EL (cell line): ENCODE measurements at places on chromosomes 12 and 14.
A peak's percentile ranks its signal among the peaks of the same experiment; 100 is the strongest.

DNA sequence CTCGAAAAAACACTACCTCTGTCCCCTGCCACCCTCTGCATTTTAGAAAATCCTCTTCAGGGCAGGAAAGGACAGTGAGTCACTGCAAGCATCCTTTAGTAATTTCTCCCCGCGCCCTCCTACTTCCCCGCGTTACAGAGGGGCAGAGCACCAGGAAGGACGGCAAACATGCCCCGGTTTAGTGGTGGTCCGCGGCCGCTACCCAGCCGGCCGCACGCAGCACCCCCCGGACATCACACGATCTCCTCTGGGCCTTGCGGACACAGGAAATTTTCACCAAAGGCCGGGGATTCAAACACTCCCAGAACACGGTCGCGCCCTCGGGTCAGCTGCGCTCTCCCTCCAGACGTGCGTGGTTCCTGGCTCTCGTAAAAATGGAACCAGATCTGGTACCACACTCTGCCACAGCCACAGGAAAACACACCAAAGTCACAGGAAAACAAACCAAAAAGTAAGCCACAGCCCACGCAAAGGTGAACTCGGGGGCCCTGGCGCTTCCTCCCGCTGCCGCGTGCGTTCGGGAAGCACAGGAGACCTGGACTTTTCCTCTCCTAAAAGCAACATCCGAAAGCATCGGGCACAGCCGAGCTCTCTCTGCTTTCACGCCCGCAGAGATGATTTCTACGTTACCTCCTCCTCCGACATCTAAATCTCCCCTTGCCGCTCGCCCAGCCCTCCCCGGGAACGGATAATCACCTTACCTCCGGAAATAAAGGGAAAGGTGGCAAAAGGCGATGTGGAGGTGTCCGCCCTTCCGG, 839 bp downstream of the SLC38A1 start:
- DNase-seq = peak; percentile 60

GRCh38 chr12:102478405-102479098, 1.8 kb downstream of the IGF1 start:
- DNase-seq = no peak

DNA sequence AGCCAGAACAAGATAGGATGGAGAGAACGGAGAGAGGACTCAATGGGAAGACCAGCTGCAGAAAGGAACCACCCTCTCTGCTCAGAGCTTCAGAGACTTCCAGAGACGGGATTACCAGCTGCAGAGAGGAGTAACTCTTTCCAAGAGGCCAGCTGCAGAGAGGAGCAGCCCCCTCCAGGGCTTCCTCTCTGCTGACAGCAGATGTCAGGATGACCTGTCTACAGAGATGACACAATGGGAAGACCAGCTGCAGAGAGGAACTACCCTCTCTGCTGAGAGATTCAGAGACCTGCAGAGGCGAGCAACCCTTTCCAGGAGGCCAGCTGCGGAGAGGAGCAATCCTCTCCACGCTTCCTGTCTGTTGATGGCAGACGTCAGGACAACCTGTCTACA, 61.8 kb downstream of the KLRG1 start:
- no peak for DNase-seq

DNA sequence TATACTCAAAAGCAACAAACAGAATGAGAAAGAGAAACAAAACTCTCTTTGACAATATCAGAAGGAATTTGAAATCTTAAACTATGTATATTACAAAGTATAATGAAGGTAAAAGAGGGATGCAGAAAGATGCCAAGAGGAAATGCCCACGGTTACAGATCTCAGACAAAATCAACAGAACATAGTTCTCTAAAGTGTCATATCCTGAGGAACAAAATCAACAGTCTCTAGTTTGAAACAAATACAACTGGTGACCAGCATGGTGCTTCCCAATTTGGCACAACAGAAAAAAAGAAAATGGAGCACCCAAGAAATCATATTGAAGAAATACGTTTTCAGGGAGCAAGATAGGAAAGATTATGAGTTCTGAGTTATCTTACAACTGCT, 116.5 kb downstream of the METTL25 start:
- peak; percentile 22 for DNase-seq

DNA sequence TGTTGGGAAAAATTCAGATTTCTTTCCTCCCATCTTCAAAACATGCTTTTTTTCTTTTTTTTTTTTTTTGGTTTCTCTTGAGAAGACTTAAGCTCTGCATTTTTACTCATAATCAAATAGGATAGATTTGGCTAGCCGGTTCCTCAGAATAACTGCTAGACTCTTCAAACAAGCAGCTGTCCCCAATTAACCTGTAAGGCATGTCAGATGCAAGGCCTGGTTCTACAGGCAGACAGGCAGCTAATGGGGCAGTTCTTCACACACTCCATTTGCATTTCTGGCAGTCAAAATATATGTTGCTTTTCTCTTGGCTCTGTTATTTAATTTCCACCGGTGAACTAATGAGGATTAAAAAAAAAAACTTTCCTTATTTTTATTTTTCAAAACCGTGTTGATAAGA, 228.0 kb upstream of the ATP2B1 start:
- DNase-seq = no peak

- peak; percentile 34 for DNase-seq
These were observed 21.4 kb downstream of the ACVR1B start for GRCh38 chr12:51972849-51973273.

DNA sequence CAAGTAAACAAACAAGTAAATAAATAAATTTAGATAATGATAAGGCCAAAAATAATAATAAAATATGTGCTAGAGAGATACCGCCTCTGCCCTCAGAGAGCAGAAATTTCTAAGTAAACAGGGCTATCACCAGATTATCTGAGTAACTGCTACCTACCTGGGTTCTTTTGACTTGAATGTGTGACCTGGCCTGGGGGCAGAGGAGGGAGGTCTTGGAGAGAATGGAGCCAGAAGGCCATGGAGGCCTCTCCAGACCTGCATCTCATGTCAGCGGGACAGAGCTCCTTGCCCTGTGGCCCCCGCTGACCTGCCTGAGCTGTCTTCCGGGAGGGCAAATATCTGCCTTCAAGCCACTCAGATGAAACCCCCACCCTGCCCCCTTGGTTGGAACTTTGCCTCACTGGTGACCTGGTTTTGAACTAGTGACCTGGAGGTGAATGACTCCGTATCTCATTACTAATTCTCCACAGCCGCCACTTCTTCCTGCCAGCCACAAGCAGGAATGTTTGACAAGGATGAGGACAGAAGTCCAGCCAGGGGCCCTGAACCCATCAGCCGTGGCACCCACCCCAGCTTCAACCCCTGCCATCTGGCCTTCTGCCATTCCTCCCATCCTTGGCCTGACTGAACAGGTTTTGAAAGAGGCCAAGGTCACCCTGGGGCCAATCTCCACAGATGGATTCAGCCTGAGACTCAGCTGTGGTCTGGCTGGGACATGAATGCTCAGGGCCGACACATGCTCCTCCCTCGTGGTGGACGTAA, 86.8 kb upstream of the PARP11 start:
- DNase-seq = no peak

- DNase-seq = no peak
These were observed 211.6 kb upstream of the SFSWAP start for GRCh38 chr12:131499160-131499863.

GRCh38 chr12:21552635-21553328, 26.7 kb downstream of the SPX start:
- DNase-seq = no peak

- no peak for DNase-seq
These were observed 1082.9 kb downstream of the BCL11B start for GRCh38 chr14:98189062-98189461.

GRCh38 chr12:41530441-41530840, 342.3 kb downstream of the PDZRN4 start:
- no peak for DNase-seq

GRCh38 chr12:52037248-52037861, 13.9 kb upstream of the NR4A1 start:
- peak; percentile 51 for DNase-seq

GRCh38 chr14:73467377-73467776, 9.0 kb upstream of the NUMB start:
- no peak for DNase-seq

DNA sequence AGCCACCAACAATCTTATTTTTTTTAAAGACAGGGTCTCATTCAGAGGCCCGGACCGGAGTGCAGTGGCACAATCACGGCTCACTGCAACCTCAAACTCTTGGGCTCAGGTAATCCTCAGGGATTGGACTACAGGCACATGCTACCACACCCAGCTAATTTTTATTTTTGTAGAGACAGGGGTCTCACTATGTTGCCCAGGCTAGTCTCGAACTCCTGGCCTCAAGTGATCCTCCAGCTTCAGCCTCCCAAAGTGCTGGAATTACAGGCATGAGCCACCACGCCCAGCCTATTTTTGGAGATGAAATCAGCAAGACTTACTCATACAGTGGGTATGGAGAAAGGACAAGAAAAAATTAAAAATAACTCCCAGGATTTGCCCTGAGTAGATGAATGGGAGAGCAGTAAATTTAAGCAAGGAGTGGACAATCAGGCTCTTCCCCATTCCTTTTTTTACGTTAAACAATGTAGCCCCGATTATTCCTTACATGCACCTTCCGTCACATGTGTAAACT, 13.2 kb downstream of the FMNL3 start:
- DNase-seq = peak; percentile 31

GRCh38 chr12:26726956-26727355, 106.0 kb downstream of the ITPR2 start:
- DNase-seq = no peak

- peak; percentile 95 for DNase-seq
These were observed 72.5 kb downstream of the ITPK1 start for GRCh38 chr14:93042968-93043940.

- DNase-seq = no peak
These were observed 273.5 kb downstream of the ADAMTS20 start for GRCh38 chr12:43278541-43278832.

DNA sequence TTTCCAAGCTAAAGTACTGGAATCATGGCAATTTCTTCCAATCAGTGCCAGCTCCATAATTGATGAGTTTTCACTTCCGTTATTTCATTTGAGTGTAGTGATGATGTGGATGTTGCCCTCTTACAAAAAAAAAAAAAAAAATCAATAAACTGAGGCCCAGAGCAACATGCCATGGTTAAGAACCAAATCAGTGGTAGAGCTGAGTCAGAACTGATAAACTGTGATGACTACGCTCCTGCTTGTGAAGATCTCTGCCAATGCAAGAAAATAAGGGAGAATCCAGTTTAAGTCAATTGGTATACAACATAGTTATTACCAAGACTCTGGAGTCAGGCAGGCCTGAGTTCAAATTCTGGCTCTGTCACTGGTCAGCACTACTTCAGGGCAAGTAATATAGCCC, 102.7 kb downstream of the GPR135 start:
- DNase-seq = no peak

GRCh38 chr12:125192690-125193221, 127.5 kb downstream of the AACS start:
- DNase-seq = no peak

DNA sequence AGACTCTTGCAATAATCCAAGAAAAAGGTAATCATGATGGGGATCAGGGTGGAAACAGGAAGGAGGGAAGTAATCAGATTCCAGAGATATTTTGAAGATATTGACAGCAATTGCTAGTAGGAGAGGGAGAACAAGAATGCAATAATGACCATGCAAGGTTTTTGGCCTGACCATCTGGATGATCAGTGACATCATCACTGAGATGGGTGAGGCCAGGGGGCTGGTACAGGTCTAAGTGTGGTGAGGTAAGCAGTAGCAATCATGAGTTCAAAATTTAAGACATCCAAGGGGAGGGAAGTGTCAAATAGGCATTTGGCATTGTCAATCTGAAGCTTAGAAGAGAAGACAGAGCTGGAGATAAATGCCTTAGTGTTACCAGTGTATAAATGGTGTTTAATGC, 24.8 kb upstream of the CLMN start:
- no peak for DNase-seq

GRCh38 chr12:89756194-89756584, 47.6 kb upstream of the ATP2B1 start:
- DNase-seq = no peak

GRCh38 chr14:32167907-32168306, 33.9 kb upstream of the RNU6-7 start:
- no peak for DNase-seq

- DNase-seq = no peak
These were observed 149.2 kb upstream of the FUT8 start for GRCh38 chr14:65263177-65263788.

DNA sequence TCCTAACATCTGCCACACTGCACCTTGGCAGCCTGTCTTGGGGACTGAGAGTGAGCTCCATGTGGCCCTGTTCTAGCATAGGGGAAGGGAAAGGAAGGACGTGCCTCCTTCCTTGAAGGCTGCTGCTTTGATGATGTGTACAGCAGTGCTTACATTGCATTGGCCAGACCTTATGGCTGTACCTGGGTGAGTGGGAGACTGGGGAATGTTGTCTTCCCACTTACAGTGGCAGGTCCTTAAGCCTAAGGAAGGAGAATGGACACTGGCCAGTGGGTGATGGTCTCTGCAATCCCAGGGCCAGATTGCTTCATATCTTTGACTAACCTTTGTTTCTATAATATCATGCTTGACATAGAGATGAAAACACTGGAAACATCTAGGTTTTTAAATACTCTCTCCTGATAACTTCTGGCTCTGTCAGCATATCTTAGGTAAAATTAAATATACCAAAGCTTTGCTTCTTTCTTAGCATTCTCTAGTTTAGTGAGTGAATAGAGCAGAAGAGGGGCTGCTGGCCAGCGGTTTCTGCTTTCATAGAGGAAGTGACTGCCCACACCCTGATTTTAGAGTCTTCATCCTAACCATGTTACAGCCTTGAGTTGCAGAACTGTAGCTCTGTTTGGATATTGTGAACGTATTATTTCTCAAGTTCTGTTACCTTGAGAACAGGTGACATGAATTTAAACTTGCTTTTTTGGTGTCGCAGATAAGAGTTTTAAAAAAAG, 27.2 kb downstream of the KLC1 start:
- no peak for DNase-seq

DNA sequence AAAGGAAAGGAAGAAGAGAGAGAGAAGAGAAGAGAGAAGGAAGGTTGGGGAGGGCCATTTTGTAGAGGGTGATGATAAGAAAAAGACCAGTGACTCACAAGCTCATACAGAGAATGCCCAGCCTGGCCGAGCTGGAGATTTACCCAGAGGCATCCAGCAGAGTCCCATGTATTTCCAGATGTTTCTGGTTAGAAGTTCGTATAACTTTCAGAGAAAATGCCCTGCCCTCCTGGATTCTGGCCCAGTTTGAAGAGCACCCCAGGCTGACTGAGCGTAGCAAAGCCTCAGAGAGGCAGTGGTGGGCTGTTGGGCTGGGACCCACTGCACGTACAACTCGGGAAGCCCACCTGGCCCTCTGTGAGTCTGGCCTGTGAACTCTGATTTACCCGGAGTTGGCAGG, 221.8 kb downstream of the SLC41A2 start:
- DNase-seq = peak; percentile 64

GRCh38 chr14:50345846-50346422, 33.8 kb downstream of the DMAC2L start:
- no peak for DNase-seq
